Stimulated activated CD4-positive, alpha-beta T cell treated with anti-CD3 and anti-CD28 coated beads, Interleukin-15, amount 100 ng/mL, for 1 hour (primary cell): ENCODE measurements at places on chromosomes 16 and 17.

DNA sequence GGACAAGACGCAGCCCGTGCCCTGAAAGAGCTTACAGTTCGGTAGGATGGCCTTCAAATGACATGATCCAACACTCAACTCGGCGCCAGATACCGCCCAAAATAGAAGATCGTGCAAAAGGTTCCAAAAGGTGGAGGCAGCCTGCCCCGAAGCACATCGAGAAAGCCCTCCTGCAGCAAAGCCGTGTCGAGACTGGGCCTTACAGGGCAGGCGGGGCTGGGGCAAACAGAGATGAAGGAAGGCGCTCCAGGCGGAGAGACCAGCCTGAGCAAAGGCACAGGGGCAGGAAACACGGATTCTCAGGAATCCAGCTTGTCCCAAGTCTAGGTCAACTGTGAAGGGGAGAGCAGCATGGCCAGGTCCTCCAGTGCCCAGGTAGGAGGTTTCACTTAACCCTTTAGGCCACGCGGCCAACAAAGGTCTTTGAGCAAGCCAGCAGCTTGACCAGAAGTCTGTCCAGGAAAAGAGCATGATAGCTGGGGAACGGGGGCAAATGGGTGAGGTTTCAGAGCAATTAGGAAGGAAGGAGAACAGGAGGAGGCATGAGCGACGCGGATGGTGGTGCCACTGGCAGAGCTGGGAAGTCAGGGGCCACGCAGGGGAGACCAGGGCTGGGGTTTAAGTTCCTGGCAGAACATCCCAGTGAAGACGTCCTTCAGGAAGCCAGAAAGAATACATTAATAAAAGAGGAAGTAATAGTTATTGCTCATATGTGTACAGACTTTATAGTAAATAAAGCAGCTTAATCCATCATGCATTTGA is 21.2 kb upstream of the EIF1 start:
- no peak for DNase-seq

DNA sequence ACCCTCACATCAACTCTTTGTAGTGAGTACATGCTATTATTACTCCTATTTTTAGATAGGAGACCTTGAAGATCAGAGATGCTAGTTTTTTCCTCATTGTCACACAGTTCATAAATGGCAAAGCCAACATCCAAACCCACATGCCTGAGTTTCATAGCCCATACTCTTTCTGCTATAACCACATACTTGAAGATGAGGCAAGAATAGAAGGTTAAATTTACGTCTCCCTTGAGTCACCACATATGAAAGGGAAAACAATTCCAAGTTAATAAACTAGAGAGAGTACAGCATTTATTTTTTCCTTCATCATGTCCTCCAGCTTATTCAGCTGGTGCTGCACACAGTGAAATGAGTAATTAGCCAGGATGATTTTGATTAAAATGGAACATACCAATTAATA is 23.7 kb downstream of the NUDT7 start:
- DNase-seq, result no peak

GRCh38 chr16:77584205-77584859 is 138.0 kb upstream of the NUDT7 start:
- DNase-seq, result no peak

DNA sequence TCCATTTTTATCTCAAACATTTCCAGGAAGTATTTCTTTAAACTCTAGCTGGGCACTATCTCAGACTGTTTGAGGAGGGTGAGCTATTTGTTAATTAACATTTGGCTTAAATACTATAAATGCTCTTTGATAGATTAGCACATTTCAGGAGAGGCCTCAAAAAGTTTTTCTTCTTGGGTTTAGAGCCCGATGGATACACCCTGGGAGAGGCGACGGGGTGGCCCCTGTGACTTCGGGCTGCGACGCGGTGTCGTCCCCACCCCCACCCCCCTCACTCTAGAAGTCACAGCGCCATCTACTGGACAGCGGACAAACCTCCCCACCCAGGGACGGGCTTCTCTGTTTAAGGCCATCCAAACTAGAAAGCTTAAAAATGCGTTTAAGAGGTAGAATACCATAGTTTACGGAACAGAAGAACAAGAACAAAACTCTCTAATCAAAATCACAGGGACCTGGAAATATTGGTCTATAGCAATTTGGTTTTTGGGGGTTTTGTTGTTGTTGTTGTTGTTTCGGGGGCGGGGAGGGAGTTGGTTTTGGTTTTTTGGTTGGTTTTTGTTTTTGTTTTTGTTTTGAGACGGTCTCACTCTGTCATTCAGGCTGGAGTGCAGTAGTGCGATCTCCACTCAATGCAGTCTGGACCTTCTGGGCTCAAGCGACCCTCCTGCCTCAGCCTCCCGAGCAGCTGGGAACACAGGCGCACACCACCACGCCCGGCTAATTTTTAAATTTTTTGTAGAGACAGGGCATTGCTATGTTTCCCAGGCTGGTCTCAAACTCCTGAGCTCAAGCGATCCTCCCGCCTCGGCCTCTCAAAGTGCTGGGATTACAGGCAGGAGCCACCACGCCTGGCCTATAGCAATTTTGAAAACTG is 254.4 kb downstream of the C16orf95 start:
- DNase-seq, result no peak

DNA sequence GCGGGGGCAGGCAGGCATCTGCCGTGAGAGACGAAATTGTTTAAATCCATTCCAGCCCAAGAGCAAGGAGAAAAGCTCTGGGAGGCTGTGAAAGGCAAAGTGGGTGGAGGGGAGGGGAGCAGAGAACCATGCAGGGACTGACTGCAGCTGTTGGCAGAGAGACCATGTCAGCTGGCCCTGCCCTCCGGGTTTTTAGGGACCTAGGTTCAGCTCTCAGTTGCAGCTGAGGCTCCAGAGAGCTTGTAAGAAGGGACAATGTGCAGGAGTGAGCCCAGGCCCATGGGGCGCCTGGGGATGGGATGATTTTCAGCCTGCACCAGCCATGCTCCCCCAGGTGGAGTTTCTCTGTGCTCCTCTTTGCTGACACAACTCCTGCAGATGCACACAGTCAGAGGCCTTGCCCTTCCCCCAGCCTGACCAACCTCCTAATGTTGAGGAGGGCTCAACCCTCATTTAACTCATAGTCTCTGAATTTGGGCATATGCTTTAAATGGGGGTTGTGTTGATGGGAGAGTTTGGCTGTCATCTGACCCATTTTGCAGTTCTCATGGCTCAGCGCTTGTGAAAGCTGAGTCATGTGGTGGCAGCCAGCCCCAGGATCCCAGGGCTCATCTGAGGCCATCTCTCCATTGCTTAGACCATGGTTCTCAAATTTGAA is 70.9 kb downstream of the PLXDC1 start:
- no peak for DNase-seq

DNA sequence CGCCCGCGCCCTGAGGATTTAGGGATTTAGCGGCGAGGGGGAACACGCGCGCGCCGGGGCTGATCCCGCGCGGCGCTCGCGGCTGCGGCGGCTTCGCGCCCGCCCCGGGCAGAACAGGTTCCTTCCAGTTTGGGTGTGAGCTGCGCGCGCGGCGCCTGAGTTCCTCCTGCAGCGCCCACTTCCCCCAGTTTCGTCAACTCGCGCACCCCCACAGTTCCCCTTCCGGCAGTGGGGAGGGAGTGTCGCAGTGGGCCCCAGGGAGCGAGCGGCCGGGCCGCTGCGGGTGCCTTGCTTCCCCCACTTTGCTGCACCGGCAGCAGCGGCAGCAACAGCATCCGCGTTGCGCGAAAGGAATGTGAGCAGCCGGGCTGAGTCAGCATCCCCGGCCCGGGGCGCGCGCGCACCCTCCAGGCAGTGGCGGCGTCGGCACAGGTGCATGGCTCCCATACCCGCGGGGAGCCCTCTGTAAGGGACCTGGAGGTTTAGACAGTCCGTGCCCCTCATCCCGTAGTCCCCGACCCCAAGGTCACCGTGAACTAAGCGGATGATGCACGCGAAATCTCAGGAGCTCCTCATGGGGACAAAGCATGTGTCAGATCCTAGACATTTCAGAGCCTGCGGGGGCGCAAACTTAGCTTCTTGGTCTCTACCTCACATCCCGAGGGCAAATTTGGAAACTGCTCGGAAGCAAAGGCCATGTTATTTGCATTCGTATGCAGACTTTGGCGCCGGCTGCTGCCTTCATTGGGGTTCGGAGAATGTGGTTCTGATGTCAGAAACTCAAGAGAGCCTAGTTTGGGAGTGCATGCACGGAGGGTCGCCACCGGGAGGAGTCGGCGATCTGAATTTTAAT is 767 bp downstream of the ARSG start:
- peak; percentile 79 for DNase-seq
